ENCODE measurements at places on chromosomes 12 and 14.

- no peak for DNase-seq
These were observed 240.5 kb upstream of the KRR1 start for GRCh38 chr12:75751769-75752471.

- no peak for DNase-seq
These were observed 182.9 kb upstream of the SLC38A2 start for GRCh38 chr12:46555406-46555852.

- no peak for DNase-seq
These were observed 72.8 kb downstream of the ZNF664 start for GRCh38 chr12:124045671-124046455.

GRCh38 chr14:70006699-70007098 is 127.5 kb downstream of the SMOC1 start:
- DNase-seq, result no peak

DNA sequence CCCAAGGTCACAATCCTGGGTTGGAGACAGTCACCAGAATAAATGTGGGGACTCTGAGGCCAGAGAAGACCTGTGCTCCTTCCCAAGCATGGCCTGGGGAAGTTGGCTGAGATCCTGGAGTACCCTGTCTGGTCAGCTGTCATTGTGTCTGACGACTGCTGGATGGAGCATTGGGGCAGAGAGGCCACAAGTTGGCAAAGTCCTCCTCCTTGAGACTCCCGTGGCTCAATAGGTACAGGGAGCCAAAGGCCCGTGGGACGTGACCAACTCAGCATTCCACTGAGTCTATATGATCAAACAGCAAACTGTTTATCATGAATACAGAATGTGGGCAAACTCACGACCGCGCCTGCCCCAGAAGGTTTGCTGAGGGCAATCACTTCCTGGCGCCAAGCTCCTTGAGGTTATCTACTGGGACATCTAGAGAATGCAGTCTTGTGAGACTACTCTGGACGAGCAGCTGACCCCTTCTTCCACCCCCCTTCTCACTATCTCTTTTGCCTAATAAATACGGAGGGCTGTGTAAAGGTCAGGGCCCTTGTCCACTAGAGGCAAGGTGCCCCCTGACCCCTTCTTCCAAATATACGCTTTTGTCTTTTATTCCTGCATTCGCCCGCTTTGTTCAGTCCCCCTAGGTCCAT is 14.3 kb upstream of the SLC10A1 start:
- DNase-seq, result no peak

GRCh38 chr14:34678735-34679134 is 35.7 kb downstream of the CFL2 start:
- no peak for DNase-seq

- no peak for DNase-seq
These were observed 5.8 kb upstream of the DICER1 start for GRCh38 chr14:95163132-95163531.
